ENCODE measurements at places on chromosomes 5 and 9. TPM values are rescaled to one million over a fixed set of nuclear protein-coding genes. Genes with fewer than 3 reads are reported as not detected.

DNA sequence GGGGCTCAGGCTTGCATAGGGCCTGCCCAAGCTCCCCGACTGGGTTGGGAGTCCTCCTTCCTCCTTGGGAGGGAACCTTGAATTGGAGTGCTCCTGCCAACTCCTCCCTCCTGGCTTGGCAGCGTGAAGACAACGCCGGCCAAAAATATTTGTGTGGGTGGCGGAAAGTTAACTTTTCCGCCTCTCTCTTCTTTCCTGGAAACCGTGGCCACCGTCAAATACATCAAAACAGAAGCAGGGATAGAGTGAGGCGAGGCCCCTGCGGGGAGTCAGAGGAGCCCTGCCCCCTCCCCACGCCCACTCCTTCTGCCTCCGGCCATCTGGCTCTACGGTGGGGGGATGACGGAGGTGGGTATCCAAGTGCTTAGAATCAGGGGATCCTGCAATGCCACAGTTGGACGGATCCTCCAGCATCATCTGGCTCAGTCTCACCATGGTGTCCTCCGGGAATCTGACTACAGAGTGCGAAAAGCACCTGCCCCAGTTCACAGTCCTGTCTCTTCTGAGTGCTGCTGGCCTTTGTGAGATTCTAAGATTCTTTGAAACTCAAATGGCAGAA, 25.2 kb upstream of the SYNPO start:
- H3K27ac ChIP-seq, result peak overlapping the region; percentile 78
- no peaks in the 10 kb centered on the region for H3K27me3 ChIP-seq
- H3K4me3 ChIP-seq, result no peak overlapping the region
- H3K4me1 ChIP-seq, result peaks cover 10% of the 10 kb centered on the region
- H3K36me3 ChIP-seq, result no peaks in the 10 kb centered on the region
- DNase-seq, result peak; percentile 75

DNA sequence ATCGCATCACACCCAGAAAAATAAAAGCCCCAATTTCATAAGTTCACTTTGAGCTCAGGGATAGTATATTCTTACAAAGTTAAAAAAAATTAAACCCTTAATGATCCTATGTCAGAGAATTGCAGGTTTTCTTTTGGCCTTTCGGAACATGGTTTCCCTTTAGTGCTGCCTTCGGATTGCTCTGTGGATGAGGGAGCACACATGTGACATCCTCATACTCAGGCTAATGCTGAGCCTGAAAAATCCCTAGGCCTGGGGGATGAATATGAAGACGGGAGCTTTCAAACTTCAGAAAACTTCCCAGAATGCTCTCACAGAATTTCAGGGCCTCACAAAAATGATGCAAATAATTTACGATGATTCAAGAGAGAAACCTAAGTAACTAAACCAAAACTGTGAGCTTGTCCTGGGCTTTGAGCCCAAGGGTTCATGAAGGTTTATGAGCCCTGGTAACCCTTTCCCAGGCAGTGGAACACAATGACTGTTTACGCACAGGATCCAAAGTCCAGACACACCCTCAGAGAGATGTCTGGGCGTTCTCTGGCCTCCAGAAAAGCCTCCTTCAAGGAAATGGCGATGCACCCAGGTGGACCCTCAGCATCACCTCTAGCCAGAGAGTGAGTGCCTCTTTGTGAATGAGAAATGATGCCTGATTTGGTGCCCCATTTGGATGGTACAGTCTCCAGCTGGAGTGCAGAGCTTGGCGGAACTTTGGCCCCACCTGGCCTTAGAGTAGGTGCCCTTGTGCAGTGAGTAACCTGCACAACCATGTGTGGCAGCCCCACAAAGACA, 145.4 kb downstream of the ENTREP1 start:
- no peaks in the 10 kb centered on the region for H3K4me1 ChIP-seq
- H3K36me3 ChIP-seq, result no peaks in the 10 kb centered on the region
- no peak overlapping the region for H3K27ac ChIP-seq
- H3K27me3 ChIP-seq, result no peaks in the 10 kb centered on the region

GRCh38 chr5:95382801-95383200, 8.4 kb upstream of the FAM81B start:
- no peaks in the 10 kb centered on the region for H3K27me3 ChIP-seq
- no peaks in the 10 kb centered on the region for H3K36me3 ChIP-seq
- H3K4me3 ChIP-seq, result no peak overlapping the region
- H3K4me1 ChIP-seq, result no peaks in the 10 kb centered on the region
- DNase-seq, result no peak

GRCh38 chr9:93286252-93287188, 102.6 kb downstream of the WNK2 start:
- no peaks in the 10 kb centered on the region for H3K4me1 ChIP-seq
- H3K4me3 ChIP-seq, result no peak overlapping the region
- H3K27me3 ChIP-seq, result no peaks in the 10 kb centered on the region

DNA sequence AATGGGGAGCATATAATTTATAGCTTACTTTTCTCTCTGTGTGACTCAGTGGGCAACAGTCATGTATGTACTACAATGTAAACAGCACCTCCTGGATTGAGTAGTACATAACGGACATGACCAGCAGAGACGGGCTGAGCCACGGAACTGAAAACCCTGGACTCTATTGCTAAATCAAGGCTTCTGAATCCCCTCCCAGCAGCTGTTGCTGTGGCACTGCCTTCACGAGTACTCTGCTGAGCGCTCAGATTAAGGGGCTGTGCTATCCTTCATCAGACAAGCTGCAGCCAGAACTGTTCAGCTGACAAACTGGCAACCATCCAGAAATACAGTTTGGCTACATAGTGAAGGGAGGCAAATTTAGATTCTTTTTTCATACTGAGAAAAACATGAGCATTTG, 131.3 kb upstream of the CCDC180 start:
- no peaks in the 10 kb centered on the region for H3K4me1 ChIP-seq
- no peak overlapping the region for H3K4me3 ChIP-seq
- H3K27me3 ChIP-seq, result no peaks in the 10 kb centered on the region
- H3K36me3 ChIP-seq, result no peaks in the 10 kb centered on the region
- no peak for DNase-seq

DNA sequence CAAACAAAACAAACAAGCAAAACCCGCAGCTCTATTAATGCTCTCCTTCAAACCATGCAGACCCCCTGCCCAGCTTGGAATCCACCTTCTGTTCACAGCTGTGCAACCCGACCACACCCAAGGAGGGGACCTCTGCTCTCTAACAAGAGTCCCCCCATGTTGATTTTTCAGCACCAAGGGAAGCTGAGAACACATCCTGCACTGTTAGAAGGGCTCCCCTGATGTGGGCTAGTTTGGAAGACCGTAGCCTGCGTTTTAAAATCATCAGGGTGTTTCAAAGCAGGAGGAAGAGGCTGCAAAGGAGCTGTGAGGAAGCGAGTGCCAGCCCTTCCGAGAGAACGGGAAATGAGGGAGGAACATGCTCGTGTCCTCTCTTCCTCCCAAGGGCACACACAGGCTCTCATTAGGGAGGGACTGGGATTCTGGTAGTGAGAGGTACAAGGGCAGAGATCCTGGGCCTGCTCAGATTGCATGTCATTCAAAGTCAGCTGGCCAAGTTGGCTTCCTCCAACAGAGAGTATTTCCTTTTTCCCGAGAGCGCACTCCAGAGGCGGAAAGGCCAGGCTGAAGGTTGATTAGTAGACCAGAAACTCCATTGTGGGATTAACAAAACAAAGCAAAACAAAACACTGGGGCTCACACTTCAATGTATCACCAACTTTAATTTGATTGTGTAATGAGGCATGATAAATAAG, 185.9 kb downstream of the SEMA6A start:
- no peak overlapping the region for H3K4me3 ChIP-seq
- no peak overlapping the region for H3K27ac ChIP-seq
- H3K36me3 ChIP-seq, result no peaks in the 10 kb centered on the region
- no peaks in the 10 kb centered on the region for H3K27me3 ChIP-seq
- no peaks in the 10 kb centered on the region for H3K4me1 ChIP-seq
- DNase-seq, result no peak

GRCh38 chr5:113654828-113655227, 141.3 kb downstream of the YTHDC2 start:
- H3K36me3 ChIP-seq, result no peaks in the 10 kb centered on the region
- DNase-seq, result no peak
- H3K27me3 ChIP-seq, result no peaks in the 10 kb centered on the region
- H3K4me3 ChIP-seq, result no peak overlapping the region

DNA sequence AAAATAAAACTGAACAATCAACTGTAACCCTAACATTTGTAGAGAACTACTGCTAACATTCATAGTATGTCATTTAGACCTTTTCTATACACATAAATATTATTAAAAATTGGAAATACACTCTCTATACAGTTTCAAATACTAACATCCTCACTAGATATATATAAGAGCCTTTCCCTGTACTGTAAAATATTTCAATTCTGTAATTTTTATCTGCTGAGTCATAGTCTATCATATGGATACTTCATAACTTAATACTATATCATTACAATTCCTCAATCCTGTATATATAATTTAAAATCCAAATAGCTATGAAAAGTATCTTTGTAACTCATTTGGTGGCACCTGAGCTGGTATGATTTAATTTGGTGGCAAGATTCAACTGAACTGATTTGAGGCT, 55.8 kb downstream of the FBXO4 start:
- DNase-seq, result no peak
- no peaks in the 10 kb centered on the region for H3K27me3 ChIP-seq
- H3K36me3 ChIP-seq, result no peaks in the 10 kb centered on the region
- no peak overlapping the region for H3K4me3 ChIP-seq

GRCh38 chr5:135031813-135032694, 2.0 kb downstream of the PITX1 start:
- peaks cover 99% of the 10 kb centered on the region for H3K27me3 ChIP-seq
- H3K4me3 ChIP-seq, result no peak overlapping the region
- H3K36me3 ChIP-seq, result no peaks in the 10 kb centered on the region
- H3K4me1 ChIP-seq, result peaks cover 17% of the 10 kb centered on the region
- no peak for DNase-seq
- H3K27ac ChIP-seq, result no peak overlapping the region

DNA sequence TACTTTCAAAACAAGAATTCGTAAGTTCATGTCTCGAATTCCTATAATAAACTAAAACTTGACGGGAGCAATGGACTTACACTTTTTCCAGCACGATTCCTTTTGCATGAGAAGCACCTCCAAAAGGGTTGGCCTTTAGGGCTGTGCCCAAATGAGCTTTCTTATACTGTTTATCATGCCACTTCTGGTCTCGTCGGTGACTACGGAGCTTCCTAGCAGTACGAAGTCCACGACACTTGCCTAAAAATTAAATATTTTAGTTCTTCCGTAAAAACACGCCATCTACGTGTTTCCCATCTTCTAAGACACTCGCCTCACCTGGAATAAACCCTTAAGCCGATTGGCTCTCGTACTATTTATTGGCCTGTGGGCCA, 554 bp downstream of the RPS23 start:
- DNase-seq, result no peak
- no peaks in the 10 kb centered on the region for H3K36me3 ChIP-seq
- no peaks in the 10 kb centered on the region for H3K4me1 ChIP-seq
- H3K27me3 ChIP-seq, result no peaks in the 10 kb centered on the region
- H3K4me3 ChIP-seq, result peak overlapping the region; percentile 89
- H3K27ac ChIP-seq, result peak overlapping the region; percentile 88

- DNase-seq, result no peak
- H3K4me1 ChIP-seq, result no peaks in the 10 kb centered on the region
- H3K4me3 ChIP-seq, result no peak overlapping the region
- H3K27ac ChIP-seq, result no peak overlapping the region
- no peaks in the 10 kb centered on the region for H3K36me3 ChIP-seq
Observed at GRCh38 chr9:69317894-69318293, 7.1 kb upstream of the ENTREP1 start.

GRCh38 chr9:70947511-70947910, 173.9 kb downstream of the TRPM3 start:
- no peak overlapping the region for H3K27ac ChIP-seq
- H3K36me3 ChIP-seq, result no peaks in the 10 kb centered on the region
- H3K4me1 ChIP-seq, result no peaks in the 10 kb centered on the region
- DNase-seq, result no peak

GRCh38 chr5:124050120-124050770, 538.3 kb downstream of the CSNK1G3 start:
- no peaks in the 10 kb centered on the region for H3K27me3 ChIP-seq
- H3K27ac ChIP-seq, result no peak overlapping the region
- H3K4me1 ChIP-seq, result no peaks in the 10 kb centered on the region
- no peak overlapping the region for H3K4me3 ChIP-seq
- H3K36me3 ChIP-seq, result no peaks in the 10 kb centered on the region
- no peak for DNase-seq

DNA sequence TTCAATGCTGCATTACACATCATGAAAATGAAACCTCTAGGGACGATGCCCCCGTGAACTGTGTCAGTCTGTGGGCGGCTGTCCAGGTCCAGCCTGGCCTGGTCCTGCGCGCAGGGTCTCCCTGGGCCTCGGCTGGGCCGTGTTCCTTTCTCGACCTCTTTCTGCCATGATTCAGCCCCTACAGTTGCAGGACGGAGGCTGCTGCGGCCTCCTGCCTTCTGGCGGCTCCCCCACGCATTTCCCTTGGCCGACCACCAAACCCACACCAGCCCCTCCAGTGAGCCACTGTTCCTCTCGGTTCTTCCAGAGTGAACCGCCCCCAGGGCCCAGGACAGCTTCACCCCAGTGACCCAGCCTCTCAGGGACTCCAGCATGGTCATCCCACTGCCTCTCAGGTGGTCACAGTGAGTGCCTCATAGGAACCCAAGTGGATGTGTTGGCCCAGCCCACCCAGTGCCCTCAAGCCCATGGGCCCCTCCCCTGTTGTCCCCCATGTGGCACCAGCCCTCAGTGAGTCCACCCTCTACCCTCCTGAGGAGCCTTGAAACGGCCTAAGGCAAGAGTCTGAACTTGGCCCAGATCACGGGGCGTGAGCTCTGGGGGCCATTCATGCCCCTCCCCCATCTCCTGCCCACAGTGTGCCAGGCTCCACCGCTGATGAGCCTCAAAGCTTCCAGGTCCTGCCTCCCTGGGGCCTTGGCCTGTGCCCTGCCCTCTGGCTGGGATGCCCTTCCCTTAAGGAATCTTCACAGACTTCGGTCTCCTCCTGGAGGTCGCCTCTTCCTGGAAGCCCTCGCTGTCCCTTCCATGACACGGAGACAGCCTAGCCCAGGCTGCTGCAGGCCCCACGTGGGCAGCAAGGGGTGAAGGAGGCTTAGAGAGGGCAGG, 10.0 kb upstream of the CLIC3 start:
- no peak for DNase-seq
- H3K4me3 ChIP-seq, result no peak overlapping the region
- no peaks in the 10 kb centered on the region for H3K4me1 ChIP-seq
- H3K27ac ChIP-seq, result no peak overlapping the region

GRCh38 chr9:114633438-114634089, 22.5 kb downstream of the TMEM268 start:
- no peak overlapping the region for H3K4me3 ChIP-seq
- no peaks in the 10 kb centered on the region for H3K4me1 ChIP-seq
- H3K36me3 ChIP-seq, result peaks cover 4% of the 10 kb centered on the region
- DNase-seq, result no peak

GRCh38 chr5:84292000-84292642, 92.6 kb downstream of the EDIL3 start:
- no peaks in the 10 kb centered on the region for H3K4me1 ChIP-seq
- no peak for DNase-seq
- H3K4me3 ChIP-seq, result no peak overlapping the region
- no peaks in the 10 kb centered on the region for H3K36me3 ChIP-seq

SPDL1 gene
- total RNA-seq, result 8.8 TPM

FAM200C gene
- 5.6 TPM for total RNA-seq

CAMK4 gene
- 1.5 TPM for total RNA-seq

TMED9 gene
- 109 TPM for total RNA-seq

C5orf22 gene
- total RNA-seq, result 14.4 TPM

CCL27 gene
- total RNA-seq, result not detected
